ENCODE measurements at places on chromosomes 1 and 21.

- H3K4me1 ChIP-seq, result peaks cover 79% of the 10 kb centered on the region
- H3K27ac ChIP-seq, result peak overlapping the region; percentile 99
- no peak for DNase-seq
These were observed 69.9 kb downstream of the CACHD1 start for GRCh38 chr1:64539781-64540218.

GRCh38 chr1:47894410-47895278, 102.5 kb downstream of the TRABD2B start:
- no peak overlapping the region for H3K4me3 ChIP-seq
- H3K27ac ChIP-seq, result no peak overlapping the region
- H3K36me3 ChIP-seq, result no peaks in the 10 kb centered on the region
- H3K27me3 ChIP-seq, result peaks cover 34% of the 10 kb centered on the region
- DNase-seq, result peak; percentile 26

- H3K4me3 ChIP-seq, result no peak overlapping the region
- no peaks in the 10 kb centered on the region for H3K4me1 ChIP-seq
- peaks cover 42% of the 10 kb centered on the region for H3K36me3 ChIP-seq
- no peaks in the 10 kb centered on the region for H3K27me3 ChIP-seq
These were observed 25.5 kb upstream of the RBBP5 start for GRCh38 chr1:205147191-205147835.

- no peak overlapping the region for H3K27ac ChIP-seq
- peak overlapping the region; percentile 87 for H3K4me3 ChIP-seq
- peaks cover 22% of the 10 kb centered on the region for H3K36me3 ChIP-seq
- DNase-seq, result peak; percentile 42
- peaks cover 58% of the 10 kb centered on the region for H3K27me3 ChIP-seq
- peaks cover 35% of the 10 kb centered on the region for H3K4me1 ChIP-seq
These were observed 15.2 kb downstream of the NR5A2 start for GRCh38 chr1:200042552-200043335.

GRCh38 chr1:39346872-39347271, 142.4 kb downstream of the MACF1 start:
- H3K36me3 ChIP-seq, result peaks cover 75% of the 10 kb centered on the region
- H3K4me3 ChIP-seq, result no peak overlapping the region
- no peaks in the 10 kb centered on the region for H3K4me1 ChIP-seq
- no peak for DNase-seq

- H3K27ac ChIP-seq, result peak overlapping the region; percentile 96
- H3K27me3 ChIP-seq, result peaks cover 3% of the 10 kb centered on the region
- no peak for DNase-seq
- no peak overlapping the region for H3K4me3 ChIP-seq
- no peaks in the 10 kb centered on the region for H3K4me1 ChIP-seq
- H3K36me3 ChIP-seq, result peaks cover 64% of the 10 kb centered on the region
These were observed 12.1 kb downstream of the SLFNL1 start for GRCh38 chr1:41009466-41009865.

GRCh38 chr1:197016751-197017150, 39.4 kb downstream of the CFHR5 start:
- H3K36me3 ChIP-seq, result no peaks in the 10 kb centered on the region
- H3K27me3 ChIP-seq, result no peaks in the 10 kb centered on the region
- H3K27ac ChIP-seq, result no peak overlapping the region
- no peaks in the 10 kb centered on the region for H3K4me1 ChIP-seq
- DNase-seq, result no peak

DNA sequence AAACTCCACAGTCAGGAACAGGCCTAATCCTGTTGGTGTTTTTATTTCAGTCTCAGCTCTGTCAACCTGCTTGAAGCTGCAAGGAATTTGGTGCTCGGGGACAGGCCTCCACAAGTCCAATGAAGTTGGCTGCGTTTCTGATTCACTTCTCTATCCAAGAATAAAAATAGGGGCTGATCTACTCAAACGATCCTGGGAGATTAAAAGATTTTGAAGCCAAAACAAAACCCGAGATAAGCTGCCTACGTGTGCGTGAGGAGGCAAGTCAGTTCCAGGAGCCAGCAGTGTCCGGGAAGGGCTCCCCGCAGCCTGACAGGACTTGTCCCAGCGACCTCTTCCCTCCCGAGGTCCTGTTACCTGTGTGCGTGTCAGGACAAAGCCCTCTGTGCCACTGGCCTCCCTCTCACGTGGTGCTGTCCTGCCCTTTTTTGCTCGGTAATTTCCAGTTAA, 98.0 kb downstream of the ETS2 start:
- no peaks in the 10 kb centered on the region for H3K36me3 ChIP-seq
- no peak overlapping the region for H3K27ac ChIP-seq
- peaks cover 24% of the 10 kb centered on the region for H3K4me1 ChIP-seq
- no peak for DNase-seq
- H3K4me3 ChIP-seq, result no peak overlapping the region

DNA sequence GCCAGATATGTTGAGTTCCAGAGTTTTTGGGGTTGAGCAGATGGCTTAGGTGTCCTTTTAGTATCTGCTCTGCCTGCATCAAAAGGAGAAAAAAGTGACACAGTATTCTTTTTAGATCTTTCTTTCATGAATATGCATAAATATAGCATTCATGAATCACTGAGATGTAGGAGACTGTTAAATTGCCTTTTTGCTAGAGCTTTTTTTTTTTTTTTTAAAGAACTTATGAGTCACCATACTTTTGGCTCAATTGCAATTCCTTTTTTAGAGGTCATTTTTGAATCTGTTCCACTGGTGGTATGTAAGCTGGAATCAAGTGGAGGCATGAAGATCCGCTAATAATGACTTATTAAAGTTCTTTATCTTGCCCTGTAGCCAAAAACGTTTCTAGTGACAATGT, 480.9 kb upstream of the ZRANB2 start:
- no peak for DNase-seq
- H3K36me3 ChIP-seq, result no peaks in the 10 kb centered on the region
- H3K27me3 ChIP-seq, result no peaks in the 10 kb centered on the region
- H3K27ac ChIP-seq, result no peak overlapping the region
- H3K4me3 ChIP-seq, result no peak overlapping the region
- H3K4me1 ChIP-seq, result no peaks in the 10 kb centered on the region

- H3K4me1 ChIP-seq, result peaks cover 57% of the 10 kb centered on the region
- no peak for DNase-seq
- peaks cover 8% of the 10 kb centered on the region for H3K36me3 ChIP-seq
- H3K27me3 ChIP-seq, result peaks cover 8% of the 10 kb centered on the region
- no peak overlapping the region for H3K4me3 ChIP-seq
These were observed 17.6 kb downstream of the OLFML2B start for GRCh38 chr1:162006081-162006480.

DNA sequence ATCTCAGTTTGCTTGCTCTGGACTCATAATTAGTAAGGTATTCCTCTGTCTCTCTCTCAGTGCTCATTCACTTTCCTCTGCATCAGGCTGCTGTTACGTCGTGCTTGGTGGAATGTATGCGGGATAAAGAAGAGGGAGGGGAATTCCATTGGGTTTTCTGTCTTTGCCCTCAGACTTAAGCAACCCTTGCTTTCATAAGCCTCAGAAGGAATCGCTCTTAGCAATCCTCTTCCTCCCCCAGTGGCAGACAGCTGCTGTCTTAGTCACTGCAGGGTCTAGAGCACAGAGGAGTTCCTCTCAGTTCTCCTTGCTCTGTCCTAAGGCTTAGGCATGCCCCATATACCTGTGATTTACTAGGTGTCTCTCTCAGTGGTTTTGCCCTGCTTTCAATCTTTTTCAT, 19.1 kb upstream of the NTMT2 start:
- peak overlapping the region; percentile 49 for H3K27ac ChIP-seq
- DNase-seq, result no peak
- no peaks in the 10 kb centered on the region for H3K27me3 ChIP-seq
- peaks cover 18% of the 10 kb centered on the region for H3K4me1 ChIP-seq
- no peak overlapping the region for H3K4me3 ChIP-seq

DNA sequence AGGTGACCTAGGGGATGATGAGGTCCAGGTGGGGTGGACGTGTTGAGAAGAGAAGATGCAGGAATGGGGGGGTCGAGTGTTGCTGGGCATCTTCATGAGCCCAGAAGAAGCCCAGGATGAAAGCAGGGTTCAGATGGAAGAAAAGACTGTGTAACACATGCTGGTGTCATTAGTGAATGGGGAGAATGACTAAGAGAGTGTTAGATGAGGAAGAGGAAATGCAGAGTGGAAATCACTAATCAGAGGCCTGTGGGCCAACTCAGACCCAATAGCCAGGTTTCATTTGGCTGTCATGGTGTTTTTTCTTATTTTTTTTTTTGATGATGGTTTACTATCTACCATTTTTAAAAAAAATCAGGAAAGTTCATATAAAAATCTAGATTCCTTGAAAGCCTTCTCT, 180.8 kb upstream of the CAMK1G start:
- DNase-seq, result no peak
- H3K4me1 ChIP-seq, result peaks cover 10% of the 10 kb centered on the region
- peaks cover 2% of the 10 kb centered on the region for H3K27me3 ChIP-seq
- no peak overlapping the region for H3K4me3 ChIP-seq
- no peak overlapping the region for H3K27ac ChIP-seq
- H3K36me3 ChIP-seq, result no peaks in the 10 kb centered on the region

DNA sequence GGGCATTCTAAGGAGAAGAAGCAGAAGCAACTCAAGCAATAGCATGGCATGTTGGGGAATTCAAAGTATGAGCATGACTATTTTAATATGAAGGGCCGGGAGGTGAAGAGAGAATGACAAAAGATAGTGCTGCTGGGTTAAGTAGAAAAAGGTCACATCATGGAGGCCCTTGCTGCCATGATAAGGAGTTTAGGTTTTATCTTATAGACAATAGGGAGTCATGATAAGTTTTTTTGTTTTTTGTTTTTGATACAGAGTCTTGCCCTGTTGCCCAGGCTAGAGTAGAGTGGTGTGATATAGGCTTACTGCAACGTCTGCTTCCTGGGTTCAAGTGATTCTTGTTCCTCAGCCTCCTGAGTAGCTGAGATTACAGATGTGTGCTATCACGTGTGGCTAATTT, 3.1 kb downstream of the BNIPL start:
- peaks cover 16% of the 10 kb centered on the region for H3K36me3 ChIP-seq
- H3K4me3 ChIP-seq, result no peak overlapping the region
- H3K4me1 ChIP-seq, result no peaks in the 10 kb centered on the region
- H3K27me3 ChIP-seq, result no peaks in the 10 kb centered on the region

DNA sequence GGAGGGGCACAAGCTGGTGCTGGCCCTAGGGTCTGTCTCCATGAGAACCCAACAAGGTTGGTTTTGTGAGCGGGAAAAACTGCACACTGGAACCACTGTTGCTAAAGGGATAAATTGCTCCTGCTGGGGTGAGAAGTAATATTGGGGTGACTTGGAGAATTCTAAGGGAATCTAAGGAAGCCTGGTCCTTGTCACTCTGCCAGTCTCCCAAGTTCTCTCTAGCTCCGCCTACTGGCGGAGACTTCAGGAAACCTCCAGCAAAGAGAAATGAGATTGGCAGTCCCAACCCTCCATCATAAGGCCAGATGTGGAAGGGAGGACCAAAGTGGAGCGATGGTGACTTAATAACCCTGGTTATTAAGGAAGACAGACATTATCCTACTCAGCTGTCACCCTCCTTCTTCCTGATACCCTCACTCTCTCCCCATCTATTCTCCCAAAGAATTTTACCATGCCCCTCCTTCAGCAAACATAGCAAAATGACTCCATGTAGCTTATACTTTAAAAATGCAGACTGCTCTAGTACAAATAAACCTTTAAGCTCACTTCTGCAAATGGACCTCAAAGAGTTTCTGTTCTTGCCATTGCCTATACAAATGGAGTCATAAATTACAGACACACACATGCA, 2.7 kb downstream of the LCE1F start:
- peaks cover 4% of the 10 kb centered on the region for H3K27me3 ChIP-seq
- no peak overlapping the region for H3K27ac ChIP-seq
- DNase-seq, result no peak
- no peaks in the 10 kb centered on the region for H3K4me1 ChIP-seq
- H3K4me3 ChIP-seq, result no peak overlapping the region
- no peaks in the 10 kb centered on the region for H3K36me3 ChIP-seq

DNA sequence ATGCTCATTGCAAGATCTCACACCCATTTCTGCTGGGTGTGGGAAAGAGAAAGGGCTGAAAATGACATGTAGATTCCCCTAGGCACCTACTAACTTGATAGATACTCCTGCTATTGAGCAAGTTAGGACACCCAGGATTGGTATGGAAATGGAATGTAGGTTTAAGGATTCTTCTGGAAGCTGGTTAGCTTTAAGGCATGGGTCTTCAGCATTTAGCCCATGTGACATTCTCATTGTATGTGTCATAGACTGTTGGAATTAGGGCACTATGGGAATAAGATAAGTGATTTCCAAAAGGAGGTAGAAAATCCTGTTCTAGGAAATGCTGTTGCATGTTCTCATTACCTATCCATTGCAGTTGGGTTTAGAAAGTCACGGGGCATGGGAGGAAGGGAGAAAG, 76.2 kb downstream of the DISC1 start:
- peaks cover 29% of the 10 kb centered on the region for H3K36me3 ChIP-seq
- no peak overlapping the region for H3K4me3 ChIP-seq
- peaks cover 2% of the 10 kb centered on the region for H3K27me3 ChIP-seq
- H3K4me1 ChIP-seq, result peaks cover 19% of the 10 kb centered on the region
- no peak overlapping the region for H3K27ac ChIP-seq

GRCh38 chr1:225460021-225460736, 32.3 kb upstream of the LBR start:
- H3K27me3 ChIP-seq, result peaks cover 9% of the 10 kb centered on the region
- peaks cover 5% of the 10 kb centered on the region for H3K36me3 ChIP-seq
- no peak overlapping the region for H3K27ac ChIP-seq

Data from nephron progenitor cell (in vitro differentiated cells).